RWPE2 (cell line): ENCODE measurements at places on chromosomes 2 and 18.

- no peak for DNase-seq
These were observed 22.7 kb downstream of the CYB5A start for GRCh38 chr18:74268933-74269620.

GRCh38 chr2:241882091-241882625, 12.6 kb downstream of the RTP5 start:
- DNase-seq = no peak

DNA sequence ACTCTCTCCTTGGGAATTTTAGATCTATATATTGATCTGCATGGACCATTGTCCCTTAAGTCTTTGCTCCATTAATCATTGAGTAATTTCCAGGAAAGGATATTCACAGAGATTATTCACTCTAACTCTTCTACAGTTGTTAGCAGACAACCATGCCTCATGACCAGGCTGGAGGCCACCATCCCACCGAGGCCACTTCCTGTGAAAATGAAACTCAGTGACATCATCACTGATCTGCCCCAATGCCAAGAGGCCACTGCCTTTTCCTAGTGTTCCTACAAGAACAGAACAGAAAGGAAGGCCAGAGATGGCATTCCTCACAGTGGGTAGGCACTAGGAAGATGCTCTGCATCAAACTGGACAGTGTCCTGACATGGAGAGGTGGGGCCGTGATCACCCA, 161.3 kb downstream of the DTNA start:
- DNase-seq = no peak

DNA sequence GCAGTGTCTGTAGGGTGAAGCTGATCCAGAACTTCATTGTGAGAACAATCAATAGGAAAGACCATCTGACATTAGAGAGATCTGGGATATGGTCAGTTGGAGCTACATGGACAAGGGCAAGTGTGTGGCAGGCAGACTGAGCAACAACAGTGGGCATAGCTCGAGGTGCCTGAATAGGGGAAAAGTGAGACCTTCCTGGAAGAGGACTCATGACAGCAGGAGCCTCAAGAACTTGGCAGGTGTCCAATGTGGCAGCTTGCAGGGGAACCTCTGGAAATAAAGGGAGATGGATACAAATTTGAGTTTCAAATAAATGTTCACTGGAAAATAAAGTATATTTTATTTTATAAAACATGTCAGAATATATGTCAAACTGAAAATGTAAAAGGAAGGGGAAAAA, 117.9 kb downstream of the TANC1 start:
- no peak for DNase-seq

GRCh38 chr2:144014103-144014502, 505.8 kb downstream of the ZEB2 start:
- no peak for DNase-seq

DNA sequence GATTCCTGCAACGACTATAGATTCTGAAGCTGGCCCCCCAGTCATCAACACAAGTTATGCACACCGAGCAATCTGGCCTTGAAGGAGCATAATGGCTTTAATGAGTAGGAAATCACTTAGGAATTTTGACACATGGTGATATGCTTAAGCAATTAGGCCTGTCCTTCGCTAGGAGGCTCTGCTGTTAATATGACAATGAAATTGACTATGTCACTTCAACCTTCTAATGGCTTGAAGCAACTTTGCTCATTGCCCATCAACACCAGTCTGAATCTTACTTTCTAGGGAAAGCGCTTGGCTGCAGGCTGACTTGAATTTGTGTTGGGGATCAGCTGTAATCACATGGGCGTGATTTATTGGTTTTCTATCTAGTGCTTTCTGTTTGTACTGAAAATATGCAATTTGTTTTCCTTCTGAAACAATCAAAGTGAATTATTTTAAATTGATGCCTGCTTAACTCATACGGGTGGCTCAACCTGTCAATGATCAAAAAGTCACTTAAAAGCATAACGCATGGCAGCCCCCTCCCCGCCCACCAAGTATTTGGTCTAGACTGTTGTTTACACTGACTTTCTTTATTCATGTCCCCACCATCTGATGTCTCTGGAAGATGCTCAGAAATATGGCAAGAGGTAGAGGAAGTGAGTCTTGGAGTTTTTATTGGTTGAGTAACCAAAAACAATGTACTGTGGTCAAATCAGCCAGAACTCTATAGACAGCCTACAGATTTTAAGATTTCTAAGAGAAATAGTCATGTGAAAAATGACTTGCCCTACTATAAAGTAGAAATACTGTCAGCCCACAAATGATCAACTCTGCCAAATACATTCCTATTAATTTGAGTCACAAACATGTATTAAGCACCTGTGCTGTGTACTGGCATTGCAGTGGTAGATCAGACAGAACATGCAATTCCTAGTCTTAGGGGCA, 344.9 kb downstream of the RBM43 start:
- no peak for DNase-seq

DNA sequence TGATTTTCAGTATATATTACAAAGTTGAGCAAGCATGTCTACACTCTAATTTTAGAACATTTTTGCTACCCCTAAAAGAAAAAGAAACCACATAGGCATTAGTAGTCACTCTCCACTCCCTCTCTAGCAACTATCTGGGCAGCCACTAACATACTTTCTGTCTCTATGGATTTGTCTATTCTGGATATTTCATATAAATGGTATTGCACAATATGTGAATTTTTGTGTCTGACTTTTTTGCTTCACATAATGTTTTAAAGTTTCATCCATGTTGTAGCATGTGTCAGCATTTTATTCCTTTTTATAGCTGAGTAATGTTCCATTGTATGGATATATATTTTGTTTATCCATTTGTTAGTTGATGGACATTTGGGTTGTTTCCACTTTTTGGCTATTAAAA, 232.5 kb upstream of the CTAGE1 start:
- DNase-seq = no peak

- no peak for DNase-seq
These were observed 90.2 kb downstream of the CABLES1 start for GRCh38 chr18:23225503-23225902.

DNA sequence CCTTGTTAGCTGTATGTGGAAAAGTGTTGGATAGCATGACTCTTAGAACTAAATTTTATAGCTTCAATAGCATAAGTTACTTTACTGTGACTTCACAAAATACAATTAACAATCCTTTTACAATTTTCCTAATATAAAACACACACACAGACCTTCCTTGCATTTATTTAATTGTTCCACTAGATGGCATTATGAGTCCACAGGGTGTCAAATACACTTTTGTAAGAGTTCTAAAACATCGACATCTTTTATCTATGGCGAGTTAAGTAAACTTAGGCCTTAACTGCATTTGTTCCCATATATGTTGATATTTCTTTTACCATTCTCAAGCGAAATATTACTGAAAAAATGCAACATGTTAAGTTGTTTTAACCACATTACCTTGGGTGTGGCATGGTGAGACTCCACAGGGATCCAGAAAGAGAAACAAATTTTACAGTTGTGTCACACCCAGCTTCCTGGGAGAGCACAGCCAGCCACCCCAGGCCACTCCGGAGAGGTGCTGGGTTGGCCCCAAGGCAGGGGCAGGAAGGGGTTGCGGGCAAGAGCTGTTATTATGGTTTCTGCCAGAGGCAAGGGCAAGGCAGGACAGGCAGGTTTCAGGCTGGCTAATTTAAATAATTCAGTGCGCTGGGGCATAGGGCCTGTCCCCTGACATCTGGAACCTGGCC, 312.4 kb upstream of the MC4R start:
- no peak for DNase-seq

GRCh38 chr2:215528555-215528954, 92.7 kb upstream of the FN1 start:
- peak; percentile 88 for DNase-seq

GRCh38 chr2:238158509-238159070, at the start of gene ERFE:
TSS of gene ERFE (plus strand) at chr2:238158970. CDS start at chr2:238159008, 38 bp downstream.
- DNase-seq = no peak

- DNase-seq = no peak
These were observed 318.7 kb downstream of the MEIS1 start for GRCh38 chr2:66753660-66754059.

DNA sequence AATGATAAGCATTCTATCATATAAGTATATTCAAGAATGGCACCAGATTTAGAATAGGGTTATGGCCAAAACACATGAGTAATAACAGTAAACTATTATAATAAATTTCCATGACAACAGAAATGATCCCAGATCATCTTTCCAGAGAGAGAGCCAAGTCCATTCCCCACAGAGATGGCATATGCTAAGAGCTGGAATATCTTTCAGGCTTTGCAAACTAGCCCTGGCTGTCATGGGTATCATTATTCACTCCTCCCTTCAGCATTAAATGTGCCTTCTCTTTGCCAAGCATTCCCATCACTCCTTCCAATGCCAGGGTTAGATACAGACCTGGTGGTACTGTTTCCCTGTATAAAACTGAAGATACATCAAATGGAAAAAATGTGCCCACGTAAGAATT, 10.9 kb downstream of the FEZ2 start:
- no peak for DNase-seq

DNA sequence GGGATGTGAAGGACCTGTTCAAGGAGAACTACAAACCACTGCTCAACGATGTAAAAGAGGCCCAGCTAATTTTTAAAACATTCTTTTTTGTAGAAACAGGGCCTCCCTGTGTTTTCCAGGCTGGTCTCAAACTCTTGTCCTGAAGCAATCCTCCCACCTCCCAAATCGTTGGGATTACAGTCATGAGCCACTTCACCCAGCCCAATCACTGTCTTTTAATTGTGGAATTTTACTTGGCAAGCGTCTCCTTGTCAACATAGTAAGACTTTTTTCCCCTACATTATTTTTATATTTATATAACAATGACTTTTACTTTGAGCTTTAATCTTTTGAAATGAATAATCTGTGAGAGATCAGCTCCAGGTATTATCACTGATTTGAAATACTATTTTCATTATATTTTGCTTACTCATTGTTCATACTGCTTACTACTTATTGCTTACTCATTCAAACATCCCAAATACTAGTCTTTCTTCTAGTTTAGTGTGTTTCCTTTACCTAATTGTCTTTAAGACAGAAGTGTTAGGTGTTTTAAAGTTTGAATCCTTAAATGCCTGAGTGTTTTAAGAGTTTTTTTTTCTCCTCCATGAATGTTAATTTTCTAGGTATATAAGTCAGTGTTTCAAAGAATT, 48.9 kb downstream of the PTPN4 start:
- no peak for DNase-seq

DNA sequence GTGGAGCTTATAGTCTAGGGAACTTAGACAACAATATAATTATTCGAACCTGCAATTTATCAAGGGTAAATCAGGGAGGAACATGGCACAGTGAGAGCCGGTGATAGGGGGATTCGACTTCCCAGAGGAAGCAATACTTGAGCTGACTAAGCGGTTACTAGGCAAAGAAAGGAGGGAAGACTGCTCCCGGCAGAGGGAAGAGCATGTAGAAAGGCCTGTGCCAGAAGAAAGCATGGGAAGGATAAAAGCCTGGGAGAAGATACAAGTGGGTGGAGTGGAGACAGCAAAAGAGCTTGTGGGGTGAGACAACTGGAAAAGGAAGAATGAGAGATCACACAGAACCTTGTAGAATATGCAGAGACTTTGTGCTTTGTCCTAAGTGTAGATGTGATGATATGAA, 93.3 kb downstream of the MARCHF4 start:
- no peak for DNase-seq

DNA sequence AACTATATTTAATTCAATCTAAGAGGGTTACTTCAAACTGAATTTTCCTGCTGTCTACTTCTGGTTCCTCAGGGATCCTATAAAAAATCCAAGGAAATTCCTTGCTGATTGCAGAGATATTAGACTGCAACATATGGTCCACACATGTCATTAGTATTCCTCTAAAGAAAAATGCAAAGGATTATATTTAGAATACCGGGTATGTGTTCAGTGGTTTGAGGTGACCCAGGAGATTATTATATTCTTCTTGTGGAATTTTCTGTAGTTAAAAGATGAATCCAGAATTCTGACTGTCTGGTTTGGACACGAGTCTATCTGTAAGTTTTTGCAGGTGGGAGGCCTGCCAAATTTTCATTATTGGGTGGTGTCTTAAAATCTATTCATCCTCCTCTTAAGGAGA, 18.2 kb downstream of the HOXD1 start:
- DNase-seq = no peak

DNA sequence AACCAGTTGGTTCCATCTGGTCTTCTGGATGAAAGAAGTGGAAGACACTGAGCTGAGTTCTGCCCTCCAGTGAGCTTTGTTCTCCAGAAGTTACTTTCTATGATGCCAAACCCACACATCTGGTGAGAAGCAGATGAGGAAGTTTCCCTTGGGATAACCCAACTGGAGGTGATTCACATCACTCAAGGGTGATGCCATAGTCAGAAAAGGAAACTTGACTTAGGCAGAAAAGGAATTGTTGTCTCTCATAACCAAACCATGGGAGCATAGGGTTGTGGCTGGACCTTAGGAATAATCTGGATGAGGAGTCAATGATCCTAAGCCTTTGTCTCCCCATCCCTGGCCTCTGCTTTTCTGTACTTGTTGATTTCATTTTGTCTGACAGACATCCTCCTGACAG, 43.7 kb downstream of the CDC42EP3 start:
- no peak for DNase-seq

DNA sequence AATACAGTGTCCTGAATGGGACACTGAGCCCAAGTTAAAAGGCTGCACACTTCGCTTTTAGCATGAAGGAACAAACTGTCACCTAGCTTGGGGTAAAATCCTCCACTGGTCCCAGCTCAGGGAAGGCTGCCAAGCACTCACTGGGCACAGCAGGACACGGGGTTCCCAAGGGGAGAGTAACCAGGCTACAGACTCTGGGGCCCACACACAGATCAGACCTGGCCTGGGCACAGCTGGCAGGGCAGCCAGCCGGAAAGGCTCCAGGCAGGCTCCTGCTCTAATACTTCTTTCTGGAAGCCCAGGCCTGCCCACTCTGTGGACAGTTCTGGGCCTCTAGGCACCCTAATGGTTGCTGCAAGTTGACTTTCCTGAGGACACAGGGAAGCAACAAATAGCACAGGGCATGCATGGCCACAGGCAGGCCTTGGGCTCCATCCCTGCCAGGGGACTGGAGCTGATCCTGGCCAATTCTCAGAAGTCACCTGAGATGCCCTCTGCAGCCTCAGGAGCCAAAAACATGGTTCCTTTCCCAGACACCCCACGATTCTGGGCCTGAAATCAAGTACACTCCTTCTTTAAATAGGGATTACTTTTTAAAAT, 18.7 kb upstream of the SULT1C3 start:
- no peak for DNase-seq

- DNase-seq = no peak
These were observed 24.9 kb downstream of the CERS6 start for GRCh38 chr2:168480825-168481585.

GRCh38 chr2:67534745-67535144, 137.6 kb downstream of the ETAA1 start:
- no peak for DNase-seq

GRCh38 chr2:111670776-111671175, 213.2 kb downstream of the ANAPC1 start:
- no peak for DNase-seq

DNA sequence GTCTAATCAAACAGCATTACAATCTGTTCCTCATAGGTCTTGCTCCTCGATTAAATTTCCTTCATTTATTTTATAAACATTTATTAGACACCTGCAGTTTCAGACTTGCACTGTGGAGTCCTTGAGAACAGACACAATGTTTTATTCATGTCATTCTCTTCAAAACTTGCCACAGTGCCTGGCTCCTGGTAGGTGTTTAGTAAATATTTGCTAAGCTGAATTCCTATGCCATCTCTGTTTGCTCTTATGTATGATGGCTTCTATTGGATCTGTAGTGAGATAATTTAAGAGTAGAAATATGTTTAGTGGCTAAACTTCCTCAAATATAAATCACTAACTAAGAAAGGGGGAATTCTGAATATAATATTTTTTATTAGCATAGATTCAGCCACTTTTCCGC, 61.4 kb downstream of the LRATD1 start:
- no peak for DNase-seq
